ENCODE measurements at places on chromosomes 16 and 17. TPM values are rescaled to one million over a fixed set of nuclear protein-coding genes. Genes with fewer than 3 reads are reported as not detected.

GRCh38 chr16:66668777-66669444 is 27.6 kb downstream of the CMTM4 start:
- no peaks in the 10 kb centered on the region for H3K4me1 ChIP-seq
- no peaks in the 10 kb centered on the region for H3K27me3 ChIP-seq
- no peaks in the 10 kb centered on the region for H3K36me3 ChIP-seq

GRCh38 chr16:79329967-79330366 is 270.6 kb downstream of the MAF start:
- H3K27ac ChIP-seq: no peak overlapping the region
- no peaks in the 10 kb centered on the region for H3K4me1 ChIP-seq
- no peaks in the 10 kb centered on the region for H3K36me3 ChIP-seq
- H3K4me3 ChIP-seq: no peak overlapping the region

- no peaks in the 10 kb centered on the region for H3K36me3 ChIP-seq
- DNase-seq: no peak
- H3K4me3 ChIP-seq: no peak overlapping the region
- peaks cover 2% of the 10 kb centered on the region for H3K4me1 ChIP-seq
Observed at GRCh38 chr16:85168732-85169256, 56.5 kb upstream of the CIBAR2 start.

DNA sequence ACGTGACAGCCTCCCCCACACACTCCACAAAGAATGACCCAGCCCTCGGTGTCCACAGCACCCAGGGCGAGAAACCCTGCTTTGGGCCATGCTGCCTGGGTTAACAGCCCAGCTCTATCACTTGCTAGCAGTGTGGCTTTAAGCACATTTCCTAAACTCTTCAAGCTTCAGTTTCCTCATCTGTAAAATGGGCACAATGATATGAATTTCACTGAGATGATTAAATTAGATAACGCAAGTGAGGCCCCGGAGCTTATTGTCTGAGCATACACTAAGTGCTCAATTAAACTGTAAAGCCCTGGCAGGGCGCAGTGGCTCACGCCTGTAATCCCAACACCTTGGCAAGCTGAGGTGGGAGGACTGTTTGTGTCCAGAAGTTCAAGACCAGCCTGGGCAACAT is 79.4 kb downstream of the LITAF start:
- no peaks in the 10 kb centered on the region for H3K27me3 ChIP-seq
- no peak overlapping the region for H3K27ac ChIP-seq
- no peak for DNase-seq
- H3K4me1 ChIP-seq: no peaks in the 10 kb centered on the region
- H3K4me3 ChIP-seq: no peak overlapping the region
- no peaks in the 10 kb centered on the region for H3K36me3 ChIP-seq

DNA sequence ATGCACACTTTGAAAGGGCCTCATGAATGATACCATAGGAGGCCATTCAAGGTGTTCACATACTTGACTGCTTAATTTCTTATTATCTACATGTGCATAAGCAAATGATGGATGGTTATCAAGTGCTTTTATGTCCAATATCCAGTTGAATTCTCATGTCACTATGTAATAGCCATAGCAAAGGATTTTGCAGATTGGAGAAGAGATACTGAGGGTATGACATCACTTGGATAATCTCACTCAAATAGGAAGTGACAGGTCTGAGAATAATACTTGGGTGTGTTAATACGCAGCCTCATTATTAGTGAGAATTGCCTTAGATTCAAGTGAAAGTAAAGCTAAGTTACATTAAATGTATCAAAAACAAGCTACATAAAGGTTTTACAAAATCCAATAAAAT is 1208.6 kb downstream of the CDH11 start:
- no peaks in the 10 kb centered on the region for H3K27me3 ChIP-seq
- no peak overlapping the region for H3K4me3 ChIP-seq

DNA sequence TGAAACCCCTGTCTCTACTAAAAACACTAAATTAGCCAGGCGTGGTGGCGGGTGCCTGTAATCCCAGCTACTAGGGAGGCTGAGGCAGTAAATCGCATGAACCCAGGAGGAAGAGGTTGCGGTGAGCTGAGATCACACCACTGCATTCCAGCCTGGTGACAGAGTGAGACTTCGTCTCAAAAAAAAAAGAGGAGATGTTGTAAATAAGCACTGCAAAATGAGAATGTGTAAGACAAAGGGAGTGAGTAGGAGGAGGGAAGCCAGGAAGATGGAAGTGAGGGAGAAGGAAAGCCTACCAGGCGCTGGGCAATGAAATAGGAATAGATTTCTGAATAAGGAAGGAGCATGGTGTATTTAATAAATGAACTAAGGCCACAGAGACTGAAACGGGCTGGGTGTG is 8.7 kb upstream of the PRPF8 start:
- no peaks in the 10 kb centered on the region for H3K4me1 ChIP-seq
- no peak overlapping the region for H3K27ac ChIP-seq
- H3K27me3 ChIP-seq: peaks cover 2% of the 10 kb centered on the region
- no peak for DNase-seq
- no peak overlapping the region for H3K4me3 ChIP-seq

- H3K4me3 ChIP-seq: no peak overlapping the region
- peaks cover 23% of the 10 kb centered on the region for H3K27me3 ChIP-seq
- DNase-seq: no peak
- H3K27ac ChIP-seq: no peak overlapping the region
- H3K36me3 ChIP-seq: no peaks in the 10 kb centered on the region
Observed at GRCh38 chr17:20968913-20969616, 73.7 kb downstream of the USP22 start.

GRCh38 chr17:50212121-50212843 is 10.9 kb upstream of the COL1A1 start:
- H3K4me1 ChIP-seq: peaks cover 11% of the 10 kb centered on the region
- H3K27ac ChIP-seq: no peak overlapping the region
- DNase-seq: no peak
- no peaks in the 10 kb centered on the region for H3K36me3 ChIP-seq

DNA sequence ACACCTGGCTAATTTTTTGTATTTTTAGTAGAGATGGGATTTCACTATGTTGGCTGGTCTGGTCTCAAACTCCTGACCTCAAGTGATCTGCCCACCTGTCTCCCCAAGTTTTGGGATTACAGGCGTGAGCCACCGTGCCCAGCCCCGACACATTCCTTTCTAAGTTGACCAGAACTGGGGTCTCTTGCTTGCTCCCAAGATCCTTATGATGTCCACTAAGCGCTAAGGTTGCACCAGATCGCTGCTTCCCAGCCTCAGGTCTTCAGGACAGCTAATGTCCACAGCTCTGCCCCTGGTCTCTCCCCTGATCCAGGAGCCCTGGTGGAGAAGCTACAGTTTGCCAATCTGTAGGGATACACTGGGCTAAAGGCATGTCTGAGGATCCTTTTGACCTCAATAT is 29.5 kb downstream of the NSMCE1 start:
- no peak overlapping the region for H3K4me3 ChIP-seq
- H3K27me3 ChIP-seq: no peaks in the 10 kb centered on the region
- peaks cover 50% of the 10 kb centered on the region for H3K36me3 ChIP-seq
- no peak for DNase-seq

- DNase-seq: no peak
- peaks cover 24% of the 10 kb centered on the region for H3K36me3 ChIP-seq
- no peak overlapping the region for H3K27ac ChIP-seq
Observed at GRCh38 chr16:67773569-67774456, 32.5 kb downstream of the RANBP10 start.

C17orf50 gene
- total RNA-seq: not detected

STX1B gene
- total RNA-seq: 1.5 TPM

KRTAP1-5 gene
- not detected for total RNA-seq

MAP2K6 gene
- 6.9 TPM for total RNA-seq

PLEKHH3 gene
- total RNA-seq: 3.1 TPM
